Bone marrow (tissue), 2 donors: ENCODE measurements at places on chromosomes 6 and 20.

DNA sequence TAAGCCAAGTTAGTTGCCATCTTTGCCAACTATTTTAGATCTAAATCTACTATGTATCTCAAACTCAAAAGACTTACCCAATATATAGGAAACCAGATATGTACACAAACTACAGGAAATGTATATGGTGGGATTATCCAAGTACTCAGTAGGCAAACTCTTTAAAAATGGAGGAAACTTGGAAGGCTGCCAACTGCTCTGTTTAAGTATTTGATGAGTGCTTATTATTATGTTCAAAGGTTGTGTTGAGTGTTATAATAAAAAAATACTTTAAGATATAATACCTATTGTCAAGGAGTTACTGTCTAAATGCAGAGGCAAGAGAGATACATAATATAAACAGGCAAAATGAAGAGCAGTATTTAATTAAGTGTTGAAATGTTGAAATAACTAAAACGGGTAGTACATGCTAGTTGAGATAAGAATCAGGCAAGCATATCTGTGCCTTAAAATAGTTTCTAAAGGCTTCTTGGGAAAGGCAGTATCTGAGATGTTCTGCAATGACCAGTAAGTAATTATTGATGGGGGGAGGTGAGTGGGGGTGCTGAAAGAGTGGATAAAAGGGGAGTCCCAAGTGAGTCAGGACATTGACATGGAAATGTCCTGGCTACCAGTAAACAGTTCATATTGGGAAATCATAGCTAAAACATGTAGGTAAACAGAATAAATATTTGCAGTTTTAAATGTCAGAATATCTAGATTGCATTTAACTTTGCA is 6.5 kb upstream of the DST start:
- no peak for DNase-seq

DNA sequence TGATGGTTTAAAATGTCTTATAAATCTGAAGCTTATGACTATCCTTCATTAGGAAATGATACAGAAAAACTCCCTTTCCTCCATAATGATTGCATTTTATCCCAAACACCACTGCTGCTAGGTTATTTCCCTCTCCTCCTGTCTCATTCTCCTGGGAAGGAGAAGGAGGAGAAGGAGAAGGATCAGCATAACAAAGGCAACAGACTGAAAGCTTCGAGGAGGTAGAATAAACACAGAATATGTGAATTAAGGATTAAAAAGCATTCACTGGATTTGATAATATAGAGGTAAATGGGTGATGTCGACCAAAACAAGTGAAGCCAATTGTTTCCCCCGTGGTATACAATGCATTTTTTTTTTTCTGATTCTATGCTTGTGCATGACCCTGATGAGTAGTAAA is 82.0 kb downstream of the WASF1 start:
- DNase-seq, result no peak

DNA sequence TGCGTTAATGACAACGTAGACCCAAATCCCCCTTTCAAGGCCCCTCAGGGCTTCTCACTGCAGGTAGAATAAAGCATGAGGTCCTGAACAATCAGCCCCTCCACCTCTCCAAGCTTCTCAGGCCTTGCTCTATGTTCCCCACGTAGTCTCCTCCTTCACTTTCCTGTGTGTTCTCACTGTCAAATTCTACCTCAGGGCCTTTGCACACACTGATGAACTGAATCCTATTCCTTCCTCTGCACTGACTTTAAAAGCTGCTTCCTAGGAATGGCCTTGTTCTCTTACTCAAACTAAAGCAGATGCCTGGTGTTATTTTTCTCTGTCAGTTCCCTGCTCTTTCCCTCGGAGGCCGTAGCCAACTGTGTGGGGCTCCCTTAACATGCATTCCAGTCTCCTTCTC is 66.8 kb upstream of the EDN1 start:
- DNase-seq, result no peak

- no peak for DNase-seq
These were observed 143.0 kb upstream of the PTPN1 start for GRCh38 chr20:50367104-50367674.

- no peak for DNase-seq
These were observed 67.9 kb downstream of the GCLC start for GRCh38 chr6:53476964-53477363.

- DNase-seq, result no peak
These were observed 97.5 kb downstream of the DLL1 start for GRCh38 chr6:170193326-170193821.

- no peak for DNase-seq
These were observed 42.3 kb downstream of the CTNNBL1 start for GRCh38 chr20:37736132-37736531.

DNA sequence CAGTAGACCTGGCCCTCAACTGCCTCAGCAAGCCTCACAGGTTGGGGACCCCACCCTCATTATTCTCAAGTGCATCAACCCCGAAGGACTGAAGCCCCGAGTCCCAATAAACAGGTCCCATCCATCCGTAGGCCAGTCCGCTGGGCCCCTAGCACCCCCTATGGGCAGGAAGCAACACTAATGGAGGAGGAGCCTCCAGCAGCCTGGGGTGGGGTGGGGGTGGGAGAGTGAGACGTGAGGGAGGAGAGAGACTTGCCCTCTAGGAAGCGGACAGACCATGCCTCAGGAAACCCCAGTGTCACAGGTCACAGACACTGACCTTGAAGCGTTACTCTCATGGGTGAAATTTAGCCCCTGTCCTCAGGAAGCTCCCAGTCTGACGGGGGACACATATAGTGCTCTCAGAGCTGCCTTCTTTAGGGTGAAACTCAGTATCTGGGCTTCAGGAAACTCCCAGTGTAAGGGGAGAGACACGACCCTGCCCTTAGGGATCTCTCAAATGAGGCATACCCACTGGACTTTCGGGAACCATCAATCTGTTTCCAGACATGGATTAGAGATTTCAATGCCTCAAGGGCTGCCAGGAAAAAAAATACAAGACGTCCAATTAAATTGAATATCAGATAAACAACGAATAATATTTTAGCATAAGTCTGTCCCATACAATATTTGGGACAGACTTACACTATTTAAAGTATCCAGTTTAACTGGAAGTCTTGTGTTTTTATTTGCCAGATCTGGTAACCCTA is 125.8 kb downstream of the MRPL14 start:
- DNase-seq, result no peak

DNA sequence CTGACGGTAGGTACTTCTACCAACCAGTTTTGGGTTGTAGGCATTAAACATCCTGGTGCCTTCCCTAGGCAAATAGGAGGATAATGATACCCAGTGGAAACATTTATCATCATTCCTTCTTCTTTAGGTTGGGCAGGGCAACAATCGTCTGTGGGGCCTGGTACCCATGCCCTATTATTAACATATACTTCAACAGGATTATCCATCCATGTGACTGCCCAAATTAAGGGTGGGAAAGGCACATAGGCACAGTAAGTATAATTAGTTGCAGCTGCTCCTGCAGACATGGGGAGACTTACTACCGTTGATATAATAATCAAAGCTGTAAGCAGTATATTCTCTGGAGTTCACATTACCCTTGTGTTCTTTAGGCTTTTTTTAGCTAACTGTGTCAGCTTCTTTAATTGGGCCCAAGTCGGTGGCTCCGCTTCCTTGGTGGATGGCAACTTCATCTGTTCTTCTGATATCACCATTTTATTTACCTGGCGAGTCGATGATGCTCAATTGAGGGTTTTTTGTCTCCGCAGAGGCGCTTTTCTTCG is 16.8 kb downstream of the RPL7L1 start:
- no peak for DNase-seq

GRCh38 chr6:12314751-12315150 is 24.6 kb downstream of the EDN1 start:
- no peak for DNase-seq

DNA sequence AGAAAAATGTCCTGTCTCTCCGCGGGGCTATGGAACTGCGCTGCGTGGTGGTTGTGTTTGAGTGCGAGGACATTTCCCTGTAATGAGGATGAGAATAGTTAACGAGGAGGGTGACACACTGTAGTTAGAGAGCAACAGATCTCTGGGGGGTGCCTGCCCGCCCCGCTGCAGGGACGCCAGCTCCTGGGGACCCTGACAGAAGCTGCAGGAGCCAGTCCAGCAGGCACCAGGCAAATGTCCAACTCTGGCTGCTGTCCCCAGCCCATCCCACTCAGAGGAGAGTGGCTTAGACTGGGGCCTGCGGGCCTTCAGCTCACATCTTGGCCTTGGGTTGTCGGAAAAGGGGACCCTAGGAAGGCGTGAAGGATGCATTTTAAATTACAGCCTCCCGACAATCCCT is 92.9 kb upstream of the FOXP4 start:
- no peak for DNase-seq

- peak; percentile 13 for DNase-seq
These were observed 30.6 kb downstream of the ANKS1A start for GRCh38 chr6:34919651-34920050.

DNA sequence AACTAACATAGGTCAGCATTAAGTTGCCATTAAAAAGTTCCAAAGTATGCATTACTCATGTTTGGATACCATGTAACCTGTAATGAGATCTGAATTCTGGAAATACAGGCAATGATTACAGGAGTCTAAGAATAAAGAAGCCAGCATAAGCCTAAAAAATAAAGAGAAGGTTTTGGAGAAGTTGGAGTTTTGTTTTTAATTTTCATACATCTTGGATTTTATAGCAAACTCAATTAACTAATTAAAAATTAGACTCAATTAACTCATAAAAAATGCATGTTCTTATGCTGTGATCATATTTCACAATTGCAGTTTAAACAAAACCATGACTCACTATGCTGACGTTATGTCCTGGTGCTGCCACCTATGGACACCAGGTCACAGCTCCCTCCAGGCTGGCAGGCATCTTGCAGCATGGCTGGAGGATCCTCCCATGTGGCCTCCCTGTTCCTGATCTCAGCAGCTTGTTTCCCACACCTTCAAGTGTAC is 648.8 kb upstream of the AGPAT4 start:
- DNase-seq, result no peak

- no peak for DNase-seq
These were observed 391.9 kb downstream of the CD109 start for GRCh38 chr6:74087899-74088298.

GRCh38 chr20:52779125-52779524 is 193.0 kb upstream of the TSHZ2 start:
- no peak for DNase-seq

DNA sequence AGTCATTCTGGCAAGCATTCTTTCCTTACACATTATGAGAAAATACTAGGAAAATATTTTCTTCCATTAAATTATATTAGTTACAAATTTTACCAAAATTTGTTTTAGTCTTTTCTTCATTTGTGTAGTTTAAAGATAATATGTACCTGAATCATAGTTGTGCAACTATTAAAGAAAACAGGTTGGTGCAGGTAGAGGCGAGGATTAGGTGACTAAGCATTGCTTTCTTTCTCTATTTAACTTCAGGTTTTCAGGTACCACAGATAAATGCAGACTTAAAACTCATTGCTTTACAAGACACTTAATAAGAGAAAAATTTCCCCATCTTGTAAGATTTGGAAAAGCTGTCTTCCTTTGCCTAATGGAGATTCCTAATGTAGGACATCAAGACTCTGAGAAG is 1175.5 kb upstream of the ADGRB3 start:
- DNase-seq, result no peak

GRCh38 chr20:1326031-1326930 is 2.7 kb downstream of the SDCBP2 start:
- no peak for DNase-seq
